ENCODE measurements at places on chromosomes 7 and 10.

DNA sequence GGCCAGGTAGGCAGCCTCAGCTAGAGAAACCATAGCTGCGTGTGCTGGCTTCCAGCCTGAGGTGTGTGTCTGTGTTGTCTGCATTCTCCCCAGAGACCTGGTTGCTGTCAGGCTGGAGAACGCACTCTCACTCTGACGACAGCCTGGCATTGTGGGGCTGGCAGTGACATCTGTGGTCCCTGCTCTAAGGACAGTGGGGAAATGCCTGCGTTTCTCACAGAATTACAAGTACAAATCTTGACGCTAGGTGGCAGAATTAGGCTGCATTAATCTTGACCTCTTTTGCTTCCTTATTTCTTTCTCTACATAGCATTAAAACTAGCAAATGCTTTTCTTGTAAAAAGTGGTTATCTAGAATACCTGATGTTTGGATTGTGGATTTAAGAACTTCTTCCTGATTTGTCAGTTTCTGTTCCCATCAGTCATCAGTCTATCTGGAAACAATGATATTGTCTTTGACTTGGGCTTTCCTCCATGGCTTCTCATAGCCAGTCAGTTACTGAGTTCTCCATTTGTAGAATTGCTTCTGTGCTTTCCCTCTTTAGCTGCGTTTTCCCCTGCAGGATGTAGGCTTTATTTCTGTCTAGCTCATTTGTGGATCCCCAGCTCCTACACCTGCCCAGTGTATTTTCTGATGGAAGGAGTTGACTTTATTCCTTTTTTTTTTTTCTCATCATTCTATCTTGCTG lies 86.0 kb downstream of the FANK1 start:
- peak; percentile 74 for DNase-seq

GRCh38 chr10:74145133-74145532 lies 5.5 kb downstream of the AP3M1 start:
- no peak for DNase-seq

DNA sequence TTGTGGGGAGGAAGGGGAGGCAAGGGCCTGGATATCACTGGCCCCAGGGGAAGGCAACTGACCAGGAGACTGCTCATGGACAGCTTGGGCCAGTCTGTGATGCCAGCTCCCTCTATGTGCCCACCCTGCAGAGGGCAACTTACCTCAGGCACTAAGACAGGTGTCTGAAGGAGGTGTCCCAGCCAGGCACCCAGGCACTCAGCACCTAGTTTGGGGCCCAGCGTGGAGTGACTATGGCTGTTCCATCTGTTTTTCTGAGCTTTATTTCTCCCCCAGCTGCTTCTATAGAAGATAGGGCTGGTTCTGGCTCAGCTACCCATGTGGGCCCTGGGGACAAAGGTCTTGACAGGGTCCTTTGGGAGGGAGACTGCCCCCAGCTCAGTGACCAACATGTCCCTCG lies 150.6 kb upstream of the PCBD1 start:
- no peak for DNase-seq

- DNase-seq = no peak
These were observed 77.5 kb downstream of the ARID5B start for GRCh38 chr10:61978965-61979364.

GRCh38 chr7:77954773-77955555 lies 156.4 kb downstream of the PHTF2 start:
- no peak for DNase-seq

Measured in globus pallidus (tissue), 1 donor.